Fibroblast of lung (primary cell): ENCODE measurements at places on chromosomes 3 and 15. TPM values are rescaled to one million over a fixed set of nuclear protein-coding genes. Genes with fewer than 3 reads are reported as not detected.

Gene NUP210
- total RNA-seq, result 0.26 and 0.33 TPM in 2 replicates

Gene APH1B
- 15.4 and 32.2 TPM in 2 replicates for total RNA-seq

Gene NOX5
- total RNA-seq, result under 0.01 and 0.33 TPM in 2 replicates

Gene SMCO1
- total RNA-seq, result not detected in 2 replicates

Gene GPR176
- total RNA-seq, result 79.6 and 179 TPM in 2 replicates

Gene ETV5
- total RNA-seq, result 15.4 and 24.9 TPM in 2 replicates

Gene ECE2
- not detected in 2 replicates for total RNA-seq
